Effector memory CD4-positive, alpha-beta T cell (primary cell): ENCODE measurements at places on chromosomes 2 and 18.

DNA sequence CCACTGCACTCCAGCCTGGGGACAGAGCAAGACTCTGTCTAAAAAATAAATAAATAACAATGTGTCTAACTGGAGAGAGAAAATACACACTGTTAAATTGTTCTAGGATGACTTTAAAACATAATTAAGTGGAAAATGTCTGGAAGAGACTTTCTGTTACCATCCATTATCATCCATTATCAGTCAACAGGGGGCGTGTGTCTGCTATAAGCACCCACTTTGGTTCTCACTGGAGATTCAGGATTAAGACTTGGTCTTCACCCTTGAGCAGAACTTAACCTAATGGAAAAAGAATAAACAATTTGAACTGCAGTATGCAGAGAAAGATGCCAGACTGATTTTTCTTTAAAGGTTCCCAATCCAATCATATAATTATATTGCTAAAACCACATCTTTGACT is 999.8 kb upstream of the GYPC start:
- no peaks in the 10 kb centered on the region for H3K4me1 ChIP-seq
- H3K36me3 ChIP-seq: no peaks in the 10 kb centered on the region
- H3K27me3 ChIP-seq: no peaks in the 10 kb centered on the region

DNA sequence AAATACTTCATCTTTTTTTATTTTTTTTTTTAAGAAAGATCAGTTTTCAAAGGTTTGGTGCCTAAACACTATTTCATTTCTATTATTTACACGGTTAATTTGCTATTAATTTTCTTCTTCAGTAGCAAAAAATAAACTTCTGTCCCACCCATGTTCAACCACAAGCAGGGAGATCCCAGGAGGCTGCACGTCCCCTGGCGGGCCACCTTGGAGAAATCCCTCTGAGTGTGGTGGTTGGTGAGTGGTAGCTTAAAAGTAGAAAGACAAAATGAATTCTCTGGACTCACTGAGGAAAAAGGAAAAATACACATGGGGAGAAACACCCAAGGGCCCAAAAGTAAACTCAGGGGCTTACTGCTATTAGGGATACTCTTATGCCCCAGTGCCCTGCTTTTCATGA is 143.5 kb downstream of the DNAH7 start:
- H3K4me1 ChIP-seq: no peaks in the 10 kb centered on the region
- no peaks in the 10 kb centered on the region for H3K36me3 ChIP-seq
- no peak for DNase-seq
- H3K27me3 ChIP-seq: no peaks in the 10 kb centered on the region
- no peak overlapping the region for H3K4me3 ChIP-seq

- H3K4me1 ChIP-seq: peaks cover 4% of the 10 kb centered on the region
- H3K27ac ChIP-seq: no peak overlapping the region
- H3K36me3 ChIP-seq: no peaks in the 10 kb centered on the region
- no peak overlapping the region for H3K4me3 ChIP-seq
- H3K27me3 ChIP-seq: no peaks in the 10 kb centered on the region
Observed at GRCh38 chr18:70207181-70207580, 1.7 kb upstream of the RTTN start.

- no peaks in the 10 kb centered on the region for H3K27me3 ChIP-seq
- peaks cover under 1% of the 10 kb centered on the region for H3K36me3 ChIP-seq
- H3K27ac ChIP-seq: peak overlapping the region; percentile 88
- no peak overlapping the region for H3K4me3 ChIP-seq
- H3K4me1 ChIP-seq: peaks cover 15% of the 10 kb centered on the region
Observed at GRCh38 chr2:100561191-100561590, 1.6 kb upstream of the PDCL3 start.

GRCh38 chr18:31684279-31685096 is at the start of gene B4GALT6:
Gene B4GALT6 (minus strand): TSS chr18:31684581. CDS start chr18:31684426, 155 bp downstream.
- peaks cover 3% of the 10 kb centered on the region for H3K27me3 ChIP-seq
- H3K4me1 ChIP-seq: peaks cover 3% of the 10 kb centered on the region
- no peak for DNase-seq
- H3K36me3 ChIP-seq: no peaks in the 10 kb centered on the region

GRCh38 chr18:12001421-12001820 is 20.1 kb downstream of the IMPA2 start:
- H3K27me3 ChIP-seq: no peaks in the 10 kb centered on the region
- no peaks in the 10 kb centered on the region for H3K36me3 ChIP-seq
- no peak for DNase-seq
